ENCODE measurements at places on chromosomes 2 and 18.

GRCh38 chr2:190572246-190572645 is 37.7 kb upstream of the NEMP2 start:
- DNase-seq = no peak

DNA sequence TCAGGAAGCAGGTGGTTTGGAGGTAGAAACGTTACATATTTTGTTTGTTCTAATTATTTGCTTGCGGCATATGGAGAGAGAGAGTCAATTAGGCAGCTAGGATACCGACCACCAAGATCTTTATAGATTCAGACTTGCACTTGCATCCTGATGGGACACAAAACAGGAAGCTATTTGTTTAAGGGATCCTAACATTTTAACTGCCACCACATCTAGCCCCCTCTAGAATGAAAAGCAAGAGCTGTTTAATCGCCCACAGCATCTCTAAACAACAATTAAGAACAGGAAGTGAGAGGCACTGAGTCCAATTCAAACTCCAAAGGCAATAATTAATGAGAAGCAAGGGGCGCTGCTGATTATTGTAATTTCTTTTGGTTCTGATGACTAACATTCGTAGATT is 182.0 kb upstream of the LINC00305 start:
- no peak for DNase-seq

- DNase-seq = no peak
These were observed 634 bp downstream of the SPATS2L start for GRCh38 chr2:200306931-200307723.

DNA sequence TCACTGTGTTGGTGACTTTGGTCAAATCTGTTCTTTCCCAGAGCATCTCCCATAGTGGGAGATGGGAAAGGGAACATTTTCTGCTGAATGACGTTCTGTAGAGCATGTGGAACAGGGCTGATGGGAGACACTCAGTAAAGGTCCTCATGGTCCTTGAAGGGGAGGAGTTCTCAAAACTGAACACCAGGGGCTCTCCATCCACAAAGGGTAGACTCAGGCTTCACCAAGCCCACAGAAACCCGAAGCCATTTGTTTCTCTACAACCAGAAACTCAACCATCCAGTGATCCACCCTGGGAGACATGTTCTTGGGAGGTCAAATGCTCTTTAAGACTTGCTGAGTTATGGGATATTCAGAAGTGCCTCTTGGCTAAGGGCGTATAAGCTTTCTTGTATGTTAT is 131.8 kb downstream of the ACOXL start:
- no peak for DNase-seq

DNA sequence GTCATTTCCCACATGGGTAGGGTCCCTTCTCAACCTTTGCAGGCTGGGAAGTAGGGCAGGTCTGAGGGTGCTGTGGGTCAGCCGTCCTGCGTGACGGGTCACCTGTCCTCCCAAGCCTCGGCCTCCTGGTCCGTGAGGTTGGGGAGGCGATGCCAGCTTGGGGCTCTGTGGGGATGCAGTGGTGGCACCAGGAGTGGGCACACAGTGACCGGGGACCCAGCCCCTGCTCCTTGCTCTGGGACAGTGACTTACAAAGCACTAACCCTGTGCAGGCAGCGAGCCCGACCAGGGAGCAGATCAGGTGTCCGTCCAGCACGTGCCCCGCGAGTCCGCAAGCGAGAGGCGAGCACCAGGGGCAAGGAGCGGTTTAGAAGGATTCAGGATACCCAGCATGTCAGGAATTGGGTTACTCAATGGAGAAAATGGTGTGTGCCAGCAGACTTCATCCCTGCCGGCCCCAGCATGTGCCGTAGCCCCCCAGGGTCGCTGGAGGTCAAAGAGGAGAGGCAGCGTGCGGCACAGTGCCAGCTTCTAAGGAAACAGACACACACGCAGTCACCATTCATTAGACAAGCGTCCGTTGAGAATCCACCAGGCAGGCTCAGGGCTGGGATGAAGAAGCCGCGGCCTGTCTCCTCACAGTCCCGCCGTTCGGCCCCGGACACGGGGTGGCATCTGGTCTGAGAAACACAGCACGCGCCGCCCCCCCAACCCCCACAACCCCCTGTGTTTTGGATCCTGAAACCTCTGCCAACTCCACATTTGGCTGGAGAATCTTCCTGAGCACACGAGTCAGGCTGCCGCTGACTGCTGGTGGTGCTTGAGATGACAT is 11.7 kb downstream of the COLEC11 start:
- no peak for DNase-seq

DNA sequence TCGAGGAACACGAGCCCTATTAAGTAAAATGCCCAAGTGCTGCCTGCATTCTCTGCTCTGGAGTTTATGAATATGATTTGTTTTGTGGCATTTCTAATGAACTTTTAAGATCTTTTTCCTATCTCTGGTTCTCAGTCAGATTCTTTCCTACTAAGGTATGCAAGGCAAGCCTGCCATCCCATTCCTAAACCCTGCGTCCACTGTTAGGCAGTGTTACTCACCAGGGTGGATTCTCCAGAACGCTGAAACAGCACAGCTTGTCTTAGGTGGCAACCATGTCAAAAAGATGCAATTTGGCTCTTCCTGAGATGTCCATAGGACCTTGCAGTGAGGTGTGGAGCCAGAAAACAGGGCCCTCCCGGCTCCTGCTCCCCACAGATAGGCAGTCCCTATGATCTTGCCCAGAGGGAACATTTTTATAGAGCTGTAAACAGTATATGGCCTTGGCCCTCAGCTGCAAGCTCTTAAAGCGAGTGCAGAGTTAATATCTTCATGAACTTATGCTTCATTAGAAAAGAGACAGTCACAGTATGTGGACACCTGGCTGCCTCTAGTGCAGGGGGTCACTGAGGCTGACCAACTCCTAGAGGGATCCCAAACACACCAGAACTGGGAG is 84.4 kb downstream of the TPGS2 start:
- DNase-seq = no peak

DNA sequence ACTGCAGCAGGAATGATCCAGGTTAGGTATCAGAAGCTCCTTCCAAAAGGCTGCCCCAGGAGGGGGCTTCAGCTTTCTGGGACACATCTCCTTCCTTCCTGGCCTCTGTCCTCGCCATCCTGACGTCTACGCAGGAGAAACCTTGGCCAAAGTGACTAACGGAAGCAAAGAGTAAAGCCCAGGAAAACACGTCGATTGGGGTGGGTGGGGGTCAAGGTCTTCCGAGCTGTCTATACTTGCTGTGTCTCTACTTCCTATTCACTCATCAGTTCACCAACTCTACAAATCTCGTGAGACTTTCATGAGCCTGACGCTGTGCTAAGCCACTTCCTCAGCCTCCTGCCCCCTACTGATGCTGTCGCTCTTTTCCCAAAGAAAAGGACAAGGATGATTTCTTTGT is 212.6 kb downstream of the TNS1 start:
- no peak for DNase-seq

DNA sequence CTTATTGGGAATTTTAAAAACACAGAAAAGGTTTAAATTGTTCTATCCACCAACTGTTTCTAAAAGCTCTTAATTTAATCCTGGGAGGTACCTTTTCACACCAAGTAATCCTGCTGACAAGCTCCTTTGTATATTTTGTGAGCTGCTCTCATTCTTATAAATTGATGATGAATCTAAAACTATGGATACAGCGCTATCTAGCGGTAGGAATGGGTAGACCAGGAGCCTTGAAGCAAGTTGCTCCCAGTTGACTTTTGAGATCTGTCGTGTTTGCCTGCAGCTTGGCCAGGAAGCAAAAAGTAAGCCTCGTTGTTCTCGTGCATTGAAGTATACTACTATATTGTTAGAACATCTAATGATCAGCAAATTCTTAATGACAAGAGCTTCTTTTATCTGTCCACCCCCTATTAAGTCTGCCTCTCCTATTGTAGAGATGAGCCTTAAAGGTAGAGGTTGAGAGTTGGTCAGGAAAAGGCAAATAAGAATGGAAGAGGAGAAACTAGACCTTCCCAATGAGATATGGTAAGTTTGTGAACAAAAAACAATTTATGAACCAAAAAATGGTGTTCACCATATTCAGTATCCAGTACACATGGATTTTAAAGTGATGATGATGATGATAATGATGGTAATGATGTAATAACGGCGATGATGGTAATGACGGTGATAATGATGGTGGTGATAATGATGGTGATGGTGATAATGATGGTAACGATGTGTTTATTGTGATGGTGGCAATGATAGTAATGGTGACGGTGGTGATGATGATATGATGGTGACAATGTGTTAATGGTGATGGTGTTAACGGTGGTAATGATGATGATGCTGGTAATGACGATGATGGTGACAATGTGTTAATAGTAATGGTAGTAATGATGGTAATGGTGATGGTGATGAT is 212.1 kb upstream of the NCKAP5 start:
- peak; percentile 42 for DNase-seq

DNA sequence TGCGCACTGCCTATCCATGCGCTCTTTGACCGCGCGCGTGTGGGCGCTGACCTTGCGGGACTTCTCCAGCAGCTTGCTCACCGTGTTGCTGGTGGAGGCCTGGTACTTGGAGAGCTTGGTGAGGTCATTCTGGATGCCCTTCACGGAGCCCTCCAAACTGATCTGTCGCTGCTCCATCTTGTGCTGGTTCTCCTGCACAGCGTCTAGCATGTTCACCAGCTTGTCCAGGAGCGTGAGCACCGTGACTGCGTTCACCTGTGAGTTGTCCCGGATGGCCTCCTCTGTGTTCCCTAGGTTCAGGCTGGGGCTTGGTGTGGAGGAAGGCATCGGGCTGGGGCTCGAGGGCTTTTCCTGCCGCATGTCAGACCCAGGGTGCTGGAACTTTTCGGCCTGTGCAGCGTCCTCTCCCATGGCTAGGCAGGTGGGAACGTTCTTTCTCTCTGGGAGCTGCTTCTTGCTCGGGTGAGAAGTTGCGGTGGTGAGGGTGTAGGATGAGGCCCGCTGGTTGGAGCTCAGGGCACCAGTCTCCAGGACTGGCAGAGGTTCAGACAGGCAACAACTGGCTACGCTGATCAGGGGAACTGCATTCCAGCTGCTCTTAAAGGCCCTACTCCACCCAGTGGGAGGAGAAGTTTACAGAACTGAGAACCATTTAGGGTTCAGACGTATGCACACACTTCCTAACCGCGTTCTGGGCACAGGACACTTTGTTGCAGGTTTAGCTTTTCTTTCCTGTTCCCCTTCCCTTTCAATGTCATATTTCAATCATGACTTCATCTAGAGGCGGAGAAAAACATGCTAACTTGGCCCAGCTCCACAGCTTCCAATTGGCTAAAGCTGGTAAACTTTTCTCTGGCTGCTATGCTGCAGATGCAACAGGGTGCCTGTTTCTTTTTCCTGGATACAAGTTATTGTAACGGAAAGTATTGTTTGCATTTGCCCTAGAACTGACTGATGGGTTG is at the start of gene CAVIN2:
CAVIN2 (minus strand) TSS at position 574 of the 962 bp plus-strand sequence; CDS start at position 411, 163 bp downstream.
- DNase-seq = no peak

GRCh38 chr18:68564961-68565360 is 149.9 kb downstream of the TMX3 start:
- DNase-seq = no peak

DNA sequence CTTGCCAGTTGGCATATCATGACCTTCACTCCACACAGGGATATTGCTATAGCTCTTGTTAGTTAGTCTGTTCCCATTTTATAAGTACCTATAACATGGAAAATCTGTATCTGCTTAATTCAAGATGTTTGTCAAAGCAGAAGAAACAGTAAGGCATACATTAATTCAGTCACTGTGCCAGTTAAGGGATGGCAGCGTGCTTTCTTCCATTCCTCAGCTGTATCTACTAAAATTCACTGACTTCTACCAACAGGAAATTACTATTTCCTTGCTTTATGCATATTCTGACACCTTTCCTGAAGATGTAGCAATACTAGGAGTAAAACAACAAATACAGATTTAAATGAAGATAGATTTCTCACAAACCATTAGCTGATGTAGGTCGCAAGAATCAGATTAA is 59.9 kb downstream of the RNF152 start:
- DNase-seq = no peak

DNA sequence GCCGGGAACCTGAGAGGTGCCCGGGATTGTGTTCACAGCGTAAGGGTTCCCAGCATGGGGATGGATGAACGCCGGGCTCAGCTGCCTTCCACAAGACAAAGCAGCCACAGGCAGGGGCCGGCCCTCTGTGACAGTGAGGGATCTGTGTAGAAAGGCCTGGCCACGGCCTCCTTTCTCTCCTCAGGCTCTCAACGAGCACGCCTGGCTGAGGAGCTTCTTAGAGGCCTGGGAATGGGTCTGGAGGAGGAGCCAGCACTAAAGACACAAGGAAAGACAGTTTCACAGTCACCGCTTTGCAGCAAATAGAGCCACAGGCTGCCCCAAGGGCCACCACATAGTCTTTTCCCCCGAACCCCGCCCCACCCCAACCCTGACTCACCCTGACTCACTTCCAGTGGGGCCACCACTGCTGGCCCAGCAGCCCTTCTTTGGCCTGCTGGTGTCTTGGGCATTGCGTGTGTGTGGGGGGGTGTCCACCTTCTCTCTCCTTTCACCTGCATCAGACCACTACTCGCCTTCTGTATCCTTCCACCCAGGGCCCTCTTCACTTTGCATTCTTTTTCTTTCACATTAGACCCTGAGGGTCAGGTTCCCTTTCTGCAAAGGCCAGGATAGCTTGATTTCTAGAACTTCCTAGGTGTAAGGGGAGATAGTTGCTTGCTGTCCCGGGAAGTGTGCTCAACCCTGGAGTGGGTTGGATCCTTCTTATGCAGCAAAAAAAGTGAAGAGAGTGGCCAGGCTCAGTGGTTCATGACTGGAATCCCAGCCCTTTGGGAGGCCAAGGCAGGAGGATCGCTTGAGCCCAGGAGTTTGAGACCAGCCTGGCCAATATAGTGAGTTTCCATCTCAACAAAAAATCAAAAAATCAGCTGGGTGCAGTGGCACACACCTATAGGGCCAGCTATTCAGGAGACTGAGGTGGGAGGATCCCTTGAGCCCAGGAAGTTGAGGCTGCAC is 19.3 kb upstream of the HPCAL1 start:
- DNase-seq = peak; percentile 69
